Amygdala (tissue), 56 donors: ENCODE measurements at places on chromosomes 3 and 15.

DNA sequence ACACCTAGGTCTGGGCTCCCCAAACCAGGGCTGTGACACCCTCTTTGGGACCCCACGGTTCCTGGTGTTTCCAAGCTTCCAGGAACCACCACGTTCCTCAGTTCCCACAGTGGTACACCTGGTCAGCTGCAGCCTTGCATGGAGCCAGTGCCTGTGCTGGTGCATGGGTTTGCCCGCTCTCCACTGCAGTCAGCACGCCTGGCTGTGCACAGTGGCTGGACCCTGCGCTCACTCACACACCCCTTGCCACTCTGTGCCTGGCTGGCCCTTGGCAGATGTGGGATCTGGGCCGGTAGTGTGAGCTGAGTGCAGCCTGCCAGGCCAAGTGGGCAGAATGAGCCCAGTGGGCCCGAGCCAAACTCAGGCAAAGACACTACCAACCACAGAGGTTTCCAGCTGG is 48.8 kb downstream of the TCAIM start:
- DNase-seq = no peak

GRCh38 chr3:121362035-121362734 is 183.6 kb downstream of the POLQ start:
- DNase-seq = no peak

DNA sequence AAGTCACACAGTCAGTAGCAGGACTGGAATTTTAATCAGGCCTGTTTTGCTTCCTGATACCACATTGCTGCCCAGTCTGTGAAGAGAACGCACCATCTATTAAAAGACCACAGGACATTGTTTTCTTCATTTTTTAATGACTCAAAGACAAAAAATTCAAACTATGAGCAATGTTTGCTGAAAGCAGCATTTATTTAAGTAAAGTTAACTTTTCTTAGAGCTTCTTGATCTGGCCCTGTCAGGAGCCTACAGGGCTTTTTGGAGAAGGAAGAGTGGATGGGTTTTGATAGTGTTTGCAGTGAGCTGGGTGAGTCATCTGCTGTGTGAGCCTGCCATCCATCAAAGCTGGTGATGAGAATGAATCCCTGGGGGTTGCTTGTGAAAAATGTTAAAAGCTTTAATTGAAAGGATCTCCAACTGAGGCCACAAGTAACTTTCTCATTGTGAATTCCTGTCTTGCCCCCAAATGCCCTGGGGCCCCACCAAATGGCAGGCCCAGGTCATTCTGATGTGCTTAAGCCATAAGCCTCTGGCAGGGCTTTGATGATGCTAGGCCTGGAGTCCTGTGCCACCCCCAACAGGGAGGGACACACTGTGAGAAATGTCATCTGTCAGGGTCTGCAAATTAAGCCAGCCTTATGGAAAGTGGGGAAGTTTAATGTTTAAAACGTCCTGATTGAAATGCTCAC is 136.2 kb upstream of the PFN2 start:
- no peak for DNase-seq

DNA sequence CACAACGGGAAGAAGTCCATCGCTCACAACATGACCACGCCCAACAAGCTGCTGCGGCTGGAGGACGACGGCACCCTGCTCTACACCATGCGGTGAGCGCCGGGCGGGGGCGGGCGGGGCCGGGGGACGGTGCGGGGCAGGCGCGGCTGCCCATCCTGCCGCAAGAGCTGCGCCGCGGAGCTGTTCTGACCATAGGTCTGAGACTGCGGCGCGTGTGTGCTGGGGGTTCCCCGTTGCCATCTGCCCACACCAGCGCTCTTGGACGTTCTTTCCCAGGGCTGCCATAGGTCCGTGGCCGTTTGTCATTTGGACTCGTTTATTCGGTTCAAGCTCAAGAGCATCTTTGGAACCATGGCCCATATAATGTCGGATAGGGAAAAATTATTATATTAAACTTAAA is 16.6 kb downstream of the GABRA5 start:
- DNase-seq = no peak

DNA sequence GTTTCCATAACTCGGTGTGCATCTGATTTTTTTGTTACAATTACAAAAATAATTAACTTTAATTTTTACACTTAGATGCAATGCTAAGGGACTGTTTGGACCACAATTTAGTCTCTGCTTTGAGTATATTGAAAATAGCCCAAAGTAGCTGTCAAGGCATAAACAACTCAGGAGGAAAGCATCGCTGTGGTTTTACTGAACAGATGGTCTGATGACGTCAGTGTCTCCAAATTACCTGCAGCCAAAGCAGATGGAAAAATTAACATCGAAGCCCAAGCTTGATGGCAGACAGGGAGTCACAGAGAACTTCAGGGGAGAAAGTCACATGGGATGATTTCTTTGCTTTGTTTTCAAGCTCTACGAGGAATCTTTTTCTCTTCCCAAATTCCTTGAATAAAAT is 83.1 kb upstream of the PLCL2 start:
- DNase-seq = peak; percentile 5

- DNase-seq = no peak
These were observed 48.7 kb downstream of the RAF1 start for GRCh38 chr3:12615266-12615665.

DNA sequence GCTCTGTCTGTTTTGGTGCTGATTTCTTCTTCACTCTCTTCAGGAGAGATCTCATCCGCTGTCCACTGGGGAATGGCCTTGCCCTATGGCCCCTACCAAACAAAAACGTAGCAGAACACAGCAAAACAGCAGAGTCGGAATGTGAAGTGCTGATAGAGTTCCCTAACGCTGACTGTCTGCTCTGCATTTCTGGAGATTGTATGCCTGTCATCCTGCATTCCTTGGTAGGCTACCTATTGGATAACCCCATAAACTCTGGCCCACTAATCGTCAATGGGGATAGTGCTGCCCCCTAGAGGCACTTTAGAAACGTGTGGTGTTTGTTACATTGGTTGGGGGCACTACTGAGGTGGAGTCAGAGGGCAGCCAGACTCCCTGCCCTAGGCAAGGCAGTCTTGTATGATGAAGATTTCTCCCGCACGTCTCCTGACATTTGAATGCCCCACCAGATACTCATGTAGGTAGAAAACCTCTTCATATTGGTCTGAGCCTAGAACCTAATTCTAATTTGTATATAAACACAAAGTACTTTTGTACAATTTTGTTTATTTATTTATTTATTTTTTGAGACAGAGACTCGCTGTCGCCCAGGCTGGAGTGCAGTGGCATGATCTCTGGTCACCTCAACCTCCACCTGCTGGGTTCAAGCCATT is 15.6 kb upstream of the MAGEF1 start:
- DNase-seq = peak; percentile 11

DNA sequence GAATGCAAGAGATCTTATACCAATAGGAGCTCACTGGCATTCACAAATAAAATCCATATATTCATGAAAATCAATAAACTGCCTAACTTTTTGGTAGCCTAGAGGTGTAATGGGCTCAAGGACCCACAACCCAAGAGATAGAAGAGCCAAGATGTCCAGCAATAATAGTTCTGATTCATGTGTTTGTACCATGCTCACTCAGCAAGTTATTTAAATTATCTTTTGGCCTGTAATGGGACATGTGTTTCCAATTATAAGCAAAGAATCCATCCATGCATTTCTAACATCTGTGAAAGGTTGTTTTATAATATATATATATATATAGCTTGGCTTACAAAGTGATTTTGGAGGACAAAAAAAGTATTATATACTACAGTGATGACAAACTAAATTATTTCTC is 29.7 kb upstream of the SHC4 start:
- no peak for DNase-seq
